ENCODE measurements at places on chromosomes 12 and 14.
A peak's percentile ranks its signal among the peaks of the same experiment; 100 is the strongest.

- no peak for DNase-seq
Observed at GRCh38 chr14:89652352-89652751, 235.3 kb upstream of the FOXN3 start.

- DNase-seq: no peak
Observed at GRCh38 chr12:127760996-127761395, 506.0 kb upstream of the TMEM132C start.

DNA sequence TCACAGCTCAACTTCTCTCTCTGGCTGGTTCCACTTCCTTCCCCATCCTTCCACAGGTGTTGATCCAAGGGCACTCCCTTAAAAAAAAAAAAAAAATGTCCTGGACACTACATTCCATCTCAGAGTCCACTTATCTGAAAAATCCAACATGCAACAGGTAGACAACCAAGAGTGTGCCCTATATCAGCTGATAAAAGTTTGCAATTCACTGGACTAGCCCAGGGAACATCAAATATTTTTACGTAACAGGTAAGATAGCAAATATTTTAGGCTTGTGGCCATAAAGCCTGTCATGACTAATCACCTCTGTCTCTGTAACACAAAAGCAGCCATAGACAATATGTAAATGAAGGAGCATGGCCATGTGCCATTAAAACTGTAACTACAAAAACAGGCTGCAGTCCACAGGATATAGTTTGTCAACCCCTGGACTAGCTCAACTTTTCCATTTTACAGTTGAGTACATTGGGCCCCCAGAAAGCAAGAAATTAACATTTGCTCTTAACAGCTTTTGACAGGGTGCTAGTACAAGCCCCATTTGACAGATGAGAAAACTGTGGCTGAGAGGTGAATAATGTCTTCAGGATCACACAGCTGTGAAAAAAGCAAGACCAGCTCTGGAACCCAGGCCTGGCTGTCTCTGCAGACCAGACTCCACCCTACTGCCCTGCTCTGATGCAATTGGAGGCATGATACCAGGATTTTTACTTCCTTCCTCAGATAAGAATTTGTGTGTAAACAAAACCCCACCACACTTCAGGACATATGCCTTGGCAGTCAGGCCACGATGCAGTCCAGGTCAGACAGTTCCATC, 68.9 kb downstream of the CMKLR1 start:
- DNase-seq: no peak

DNA sequence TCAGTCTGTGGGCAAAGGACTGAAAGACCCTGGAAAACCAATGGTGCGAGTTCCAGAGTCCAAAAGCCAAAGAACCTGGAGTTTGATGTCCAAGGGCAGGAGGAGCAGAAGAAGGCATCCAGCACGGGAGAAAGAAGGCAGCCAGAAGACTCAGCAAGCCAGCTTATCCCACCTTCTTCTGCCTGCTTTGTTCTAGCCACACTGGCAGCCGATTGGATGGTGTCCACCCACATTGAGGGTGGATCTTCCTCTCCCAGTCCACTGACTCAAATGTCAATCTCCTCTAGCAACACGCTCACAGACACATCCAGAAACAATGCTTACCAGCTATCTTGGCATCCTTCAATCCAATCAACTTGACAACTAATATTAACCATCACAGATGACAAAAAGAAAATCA, 57.2 kb upstream of the CAPRIN2 start:
- no peak for DNase-seq

GRCh38 chr14:90727082-90727481, 89.1 kb downstream of the TTC7B start:
- DNase-seq: no peak

- no peak for DNase-seq
Observed at GRCh38 chr14:98177551-98177950, 1094.4 kb downstream of the BCL11B start.

DNA sequence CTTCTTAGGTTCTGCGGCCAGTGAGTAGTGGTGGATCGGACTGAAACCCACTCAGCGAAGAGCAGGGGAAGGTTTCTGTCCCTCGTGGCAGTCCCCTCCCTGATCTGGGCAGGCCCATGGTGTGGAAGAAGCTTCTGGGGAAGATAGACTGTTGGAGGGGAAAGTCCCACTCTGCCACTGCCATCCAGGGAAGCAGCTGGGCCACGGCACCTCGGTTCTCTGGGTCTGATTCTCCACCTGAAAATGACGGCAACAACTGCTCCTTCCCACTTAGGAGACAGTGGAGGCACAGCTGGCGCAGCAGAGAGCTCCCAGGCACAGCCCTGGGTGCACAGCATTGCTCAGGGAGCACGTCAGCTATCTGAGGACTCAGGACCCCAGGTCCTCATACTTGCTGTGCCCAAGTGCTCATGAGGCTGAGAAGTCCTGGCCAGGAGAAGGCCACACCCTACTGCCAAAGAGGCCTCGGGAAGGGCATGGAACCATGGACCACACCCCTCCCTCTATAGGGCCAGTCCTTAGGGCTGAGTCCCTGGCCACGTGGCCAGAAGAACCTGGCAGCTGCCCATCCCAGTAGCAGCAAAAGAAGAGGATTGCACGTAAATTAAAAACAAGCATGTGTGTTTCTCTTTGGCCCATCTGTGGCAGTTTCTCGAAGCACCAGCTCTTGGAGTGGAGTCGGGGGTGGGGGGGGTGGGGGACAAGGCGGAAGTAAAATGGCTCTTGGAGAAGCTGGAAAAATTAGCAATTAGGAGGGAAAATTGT, 85.3 kb upstream of the BCL11B start:
- no peak for DNase-seq

GRCh38 chr14:35534208-35534872, 376 bp downstream of the INSM2 start:
- DNase-seq: no peak

DNA sequence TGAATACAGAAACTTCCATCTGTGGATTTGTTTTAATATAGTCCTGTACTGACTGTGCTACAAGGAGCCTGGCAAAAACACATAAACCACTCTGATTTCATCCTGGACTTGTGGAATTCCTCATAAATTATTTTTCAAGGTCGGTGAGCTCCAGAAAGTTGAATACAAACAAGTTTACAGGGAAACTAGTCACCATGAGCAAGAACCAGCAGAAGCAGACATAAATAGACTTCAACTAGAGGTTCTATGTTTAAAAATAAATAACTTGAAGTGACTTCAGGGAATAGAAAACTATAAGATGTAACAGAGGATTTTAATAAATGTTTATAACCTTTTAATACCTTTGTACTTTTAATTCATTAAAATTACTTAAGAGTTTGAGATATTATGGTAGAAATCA, 63.5 kb downstream of the EFCAB11 start:
- DNase-seq: no peak

DNA sequence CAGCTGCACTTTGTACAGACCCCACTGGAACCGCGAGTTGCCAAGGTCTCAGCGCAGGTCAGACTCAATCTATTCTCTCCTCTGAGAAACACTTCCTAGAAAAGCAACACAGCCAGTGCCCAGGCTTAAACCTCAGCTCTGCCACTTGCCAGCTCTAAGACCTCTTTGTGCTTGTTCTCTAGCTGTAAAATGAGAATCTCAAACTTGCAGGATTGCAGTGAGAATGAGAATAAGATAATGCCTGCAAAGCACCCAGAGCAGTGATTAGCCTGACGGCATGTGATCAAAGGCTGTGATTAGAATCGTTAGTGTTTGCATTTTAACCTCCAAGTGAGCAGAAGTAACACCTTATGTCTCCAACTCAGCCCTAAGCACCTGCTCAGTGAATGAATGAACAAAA, 21.3 kb downstream of the ANO2 start:
- DNase-seq: no peak

- DNase-seq: peak; percentile 89
Observed at GRCh38 chr14:104724407-104724980, 465 bp downstream of the ADSS1 start.

GRCh38 chr14:94746131-94746530, 23.8 kb downstream of the GSC start:
- DNase-seq: no peak

DNA sequence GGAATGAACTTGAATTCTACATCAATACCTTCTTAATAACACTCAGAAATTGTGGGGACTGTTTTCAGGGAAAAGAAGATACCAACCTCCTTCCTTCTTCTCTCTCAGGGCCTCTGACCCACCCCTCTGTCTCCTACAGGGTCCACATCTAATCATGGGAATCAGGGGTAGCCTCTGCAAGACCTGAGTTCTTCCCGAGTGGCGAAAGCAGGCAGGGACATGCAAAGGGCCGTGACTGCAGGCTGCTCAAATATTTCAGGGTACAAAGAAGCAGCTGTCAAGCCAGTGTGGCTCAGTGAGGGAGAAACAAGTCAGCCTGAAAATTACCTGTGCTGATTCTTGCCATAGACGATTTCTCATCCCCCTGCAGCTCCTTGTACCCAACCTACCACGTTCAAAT, 123.1 kb upstream of the PARP11 start:
- no peak for DNase-seq

DNA sequence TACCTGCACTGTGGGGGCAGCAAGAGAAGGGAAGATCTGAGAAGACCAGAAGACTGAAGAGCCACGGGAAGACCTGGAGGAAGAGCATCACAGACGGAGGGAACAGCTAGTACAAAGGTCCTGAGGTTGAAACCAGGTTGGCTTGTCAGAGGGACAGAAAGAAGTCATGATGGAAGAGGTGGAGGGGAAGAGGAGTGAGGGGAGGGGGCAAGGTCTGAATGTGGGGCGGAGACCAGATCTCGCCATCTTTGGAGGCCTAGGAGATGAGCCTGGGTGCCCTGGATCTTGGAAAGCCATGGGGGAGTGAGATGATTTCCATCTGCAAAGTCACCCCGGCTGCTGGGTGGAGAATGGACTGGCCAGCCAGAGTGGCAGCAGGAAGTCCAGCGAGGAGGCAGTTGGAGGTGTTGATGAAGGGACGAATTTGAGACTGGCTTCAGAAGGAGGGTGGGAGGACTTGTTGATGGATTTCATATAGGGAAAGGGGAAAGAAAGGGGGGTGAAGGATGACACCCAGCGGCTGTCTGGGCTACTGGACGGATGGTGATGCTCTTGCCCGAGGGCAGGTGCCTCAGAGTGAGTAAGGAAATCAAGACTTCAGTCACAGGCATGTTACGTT, 14.6 kb upstream of the UBC start:
- no peak for DNase-seq

All from gastrocnemius medialis (tissue), 4 donors.